ENCODE measurements at places on chromosomes 5 and 9.

GRCh38 chr9:15357050-15357653 is 50.1 kb upstream of the TTC39B start:
- DNase-seq: no peak

DNA sequence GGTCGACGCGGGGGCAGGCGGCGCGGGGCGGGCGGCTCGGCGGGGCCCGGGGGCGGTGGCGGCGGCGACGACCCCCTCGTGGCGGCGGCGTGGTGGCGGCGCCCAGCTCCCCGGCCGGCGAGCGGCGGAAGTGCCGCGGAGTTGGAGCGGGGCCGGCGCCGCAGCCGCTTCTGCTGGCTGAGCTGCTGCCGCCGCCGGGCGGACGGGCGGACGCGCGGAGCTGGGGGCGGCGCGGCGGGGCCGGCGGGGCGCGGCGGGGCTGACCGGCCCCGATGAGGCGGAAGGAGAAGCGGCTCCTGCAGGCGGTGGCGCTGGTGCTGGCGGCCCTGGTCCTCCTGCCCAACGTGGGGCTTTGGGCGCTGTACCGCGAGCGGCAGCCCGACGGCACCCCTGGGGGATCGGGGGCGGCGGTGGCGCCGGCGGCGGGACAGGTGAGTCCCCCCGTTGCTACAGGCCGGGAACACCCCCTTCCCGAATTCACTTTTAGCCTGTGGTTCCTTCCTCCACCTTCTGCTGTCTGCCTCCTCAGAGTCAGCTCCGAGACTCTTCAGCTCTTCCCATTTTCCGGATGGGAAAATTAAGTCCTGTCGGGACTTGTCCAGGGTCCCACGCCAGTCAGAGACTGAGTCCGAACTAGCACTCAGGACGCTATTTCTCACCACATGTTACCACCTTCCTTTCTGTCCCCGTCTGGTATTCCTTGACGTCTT is at the start of gene GALNT10:
TSS of gene GALNT10 (plus strand) at position 139 of the 710 bp plus-strand sequence. CDS start at position 273, 134 bp downstream.
- DNase-seq: peak; percentile 76

DNA sequence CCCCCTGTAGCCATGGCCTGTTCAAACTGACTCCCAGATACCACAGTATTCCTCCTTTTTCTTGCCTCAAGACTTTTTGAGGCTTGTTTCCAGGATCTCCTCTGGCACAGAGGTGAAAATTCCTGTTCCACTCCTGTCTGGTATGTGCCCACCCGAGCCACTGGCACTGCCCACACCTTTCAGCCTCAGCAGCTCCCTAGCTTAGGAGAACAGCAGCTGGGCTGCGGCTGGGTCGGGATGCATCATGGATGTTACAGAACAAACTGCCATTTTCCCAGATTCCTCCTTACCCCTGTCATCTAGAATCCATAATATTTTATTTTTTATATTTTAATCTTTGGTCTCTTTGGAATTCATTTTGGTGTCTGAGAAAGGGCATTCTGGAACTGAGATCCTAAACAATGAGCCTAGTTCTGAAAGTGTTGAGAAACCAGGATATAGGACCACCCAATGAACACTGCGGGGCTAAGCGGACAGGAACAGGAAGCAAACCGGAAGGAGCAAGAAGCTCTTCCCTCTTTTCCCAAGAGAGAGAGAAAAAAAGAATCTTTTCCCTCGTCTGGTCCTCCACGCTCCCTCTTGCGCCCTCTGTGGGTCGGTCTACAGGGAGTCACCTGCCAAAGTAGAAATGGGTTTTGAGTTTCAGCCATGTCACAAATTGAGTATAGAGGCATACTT is 12.5 kb downstream of the OR2S2 start:
- peak; percentile 46 for DNase-seq

GRCh38 chr9:135380311-135380960 is 99.1 kb upstream of the PPP1R26 start:
- no peak for DNase-seq

- no peak for DNase-seq
These were observed 2.3 kb upstream of the SYK start for GRCh38 chr9:90799271-90799852.

- DNase-seq: no peak
These were observed 132.2 kb downstream of the CDC42SE2 start for GRCh38 chr5:131396015-131396414.

GRCh38 chr9:134419684-134420076 is 93.4 kb downstream of the RXRA start:
- DNase-seq: no peak

- DNase-seq: no peak
These were observed 3.9 kb downstream of the EXOC3 start for GRCh38 chr5:446883-447263.

- no peak for DNase-seq
These were observed 1426.2 kb upstream of the WWC1 start for GRCh38 chr5:166865206-166865605.

GRCh38 chr5:322942-323879 is 1.7 kb downstream of the AHRR start:
- no peak for DNase-seq

DNA sequence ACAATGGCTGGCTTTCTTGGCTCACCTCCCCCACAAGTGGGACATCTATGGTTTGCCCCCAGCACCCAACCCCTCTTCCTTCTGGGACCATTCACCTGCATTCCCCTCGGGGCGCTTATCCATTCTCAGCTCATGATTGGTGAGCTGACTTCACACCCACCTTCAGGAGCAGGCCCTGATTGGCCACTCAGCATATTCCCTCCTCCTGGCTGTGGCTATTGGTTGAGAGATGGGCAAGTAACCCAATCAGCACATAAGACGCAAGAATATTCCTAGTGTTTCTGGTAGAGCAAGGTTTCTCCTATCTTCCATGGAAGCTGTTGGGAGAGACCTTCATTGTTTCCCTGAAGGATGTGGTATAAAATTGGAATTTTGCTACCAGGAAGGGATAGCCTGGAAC is 22.7 kb upstream of the UNC5A start:
- no peak for DNase-seq

- no peak for DNase-seq
These were observed 124.7 kb upstream of the CPEB4 start for GRCh38 chr5:173763410-173763809.

- DNase-seq: no peak
These were observed 654 bp downstream of the RANBP6 start for GRCh38 chr9:6014670-6015270.

- no peak for DNase-seq
These were observed 1.2 kb downstream of the ENTREP1 start for GRCh38 chr9:69326261-69326660.

GRCh38 chr9:104276709-104277245 is 182.7 kb downstream of the SMC2 start:
- no peak for DNase-seq

GRCh38 chr5:143606043-143606752 is 202.7 kb upstream of the NR3C1 start:
- no peak for DNase-seq
